Chondrocyte (in vitro differentiated cells): ENCODE measurements at places on chromosomes 4 and X. TPM values are rescaled to one million over a fixed set of nuclear protein-coding genes. Genes with fewer than 3 reads are reported as not detected.

Gene HMGN5
- 1.1 to 6.5 TPM (median 1.7 TPM) in 3 replicates for total RNA-seq

Gene GAGE12H
- total RNA-seq = not detected in 3 replicates

Gene FAAH2
- total RNA-seq = 0.31 to 1.2 TPM (median 0.50 TPM) in 3 replicates

Gene USP17L13
- total RNA-seq = not detected in 3 replicates

Gene CYP2U1
- total RNA-seq = 14.0 to 16.9 TPM (median 16.4 TPM) in 3 replicates

Gene SERTM2
- not detected in 3 replicates for total RNA-seq

Gene MYL5
- total RNA-seq = 22.8 to 26.5 TPM (median 25.6 TPM) in 3 replicates

Gene RPS3A
- 1,042 to 1,173 TPM (median 1,077 TPM) in 3 replicates for total RNA-seq

Gene IL3RA
- 0.23 to 0.47 TPM in 2 of 3 replicates, not detected in the other for total RNA-seq

Gene HSFX3
- not detected in 3 replicates for total RNA-seq

Gene PHOX2B
- total RNA-seq = not detected in 3 replicates

Gene SLC49A3
- 0.85 to 1.3 TPM (median 0.89 TPM) in 3 replicates for total RNA-seq

DNA sequence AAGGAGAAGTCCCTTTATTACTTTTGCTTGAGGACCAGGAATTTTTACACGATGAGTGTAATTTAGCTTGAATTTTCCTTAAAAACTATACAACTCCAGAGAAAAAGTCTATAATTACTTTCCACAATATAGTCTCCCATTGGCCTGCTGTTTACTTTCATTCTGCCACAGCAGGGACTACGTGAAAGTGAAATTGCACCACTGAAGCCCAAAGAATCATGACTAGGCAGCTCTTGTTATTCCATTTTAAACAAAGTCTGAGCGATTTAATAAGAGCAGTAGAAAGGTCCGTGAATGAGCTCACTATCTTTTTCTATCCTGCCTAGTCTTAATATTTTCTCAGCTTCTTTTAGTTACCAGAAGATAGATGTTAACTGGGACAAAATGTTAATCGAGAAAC, 68.6 kb downstream of the ADGRG4 start:
- H3K27me3 ChIP-seq = peaks cover 8% of the 10 kb centered on the region
- H3K4me3 ChIP-seq = no peak overlapping the region
- no peak for DNase-seq

DNA sequence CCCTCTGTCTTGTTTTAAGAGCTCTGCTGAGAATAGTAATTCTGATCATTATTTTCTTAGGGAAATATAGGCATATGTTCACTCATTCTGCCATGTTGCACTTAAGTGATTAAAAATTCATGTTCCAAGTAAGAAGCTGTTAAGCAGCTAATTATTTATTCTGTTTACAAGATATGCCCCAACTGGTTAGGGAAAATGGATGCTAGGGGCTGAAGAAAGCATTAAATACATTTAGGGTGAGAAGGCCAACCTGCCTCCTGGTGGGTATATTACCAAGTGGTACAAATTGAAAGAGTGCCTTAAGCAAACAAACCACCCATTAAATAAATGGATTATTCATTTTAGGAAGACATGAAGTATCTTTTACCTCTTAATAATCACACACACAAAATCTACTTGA, 392.6 kb upstream of the EPHA5 start:
- no peaks in the 10 kb centered on the region for H3K36me3 ChIP-seq
- H3K27ac ChIP-seq = no peak overlapping the region
- H3K27me3 ChIP-seq = no peaks in the 10 kb centered on the region
- peaks cover 36% of the 10 kb centered on the region for H3K4me1 ChIP-seq
- H3K4me3 ChIP-seq = no peak overlapping the region

DNA sequence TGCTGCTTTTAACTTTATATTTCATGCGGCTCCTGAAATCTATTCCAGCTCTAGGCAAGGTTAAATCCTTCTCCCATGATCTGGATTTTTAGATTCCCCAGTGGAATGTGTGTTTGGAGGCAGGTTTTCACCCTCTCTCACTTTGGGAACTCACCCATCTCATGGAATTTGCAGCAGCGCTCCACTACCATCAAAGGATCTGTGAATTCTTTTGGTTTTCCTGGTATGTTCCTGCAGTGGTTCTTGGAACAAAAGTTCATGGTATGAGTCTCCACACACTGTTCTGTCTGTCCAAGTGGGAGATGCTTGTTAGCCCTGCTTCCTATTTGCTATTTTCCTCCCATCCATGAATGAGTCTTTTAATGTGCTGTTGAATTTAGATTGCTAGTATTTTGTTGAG, 14.0 kb downstream of the APOOL start:
- H3K4me1 ChIP-seq = peaks cover 21% of the 10 kb centered on the region
- peak overlapping the region; percentile 84 for H3K27ac ChIP-seq
- peaks cover 2% of the 10 kb centered on the region for H3K36me3 ChIP-seq
- no peak overlapping the region for H3K4me3 ChIP-seq
- DNase-seq = no peak

GRCh38 chrX:120290107-120290506, 21.2 kb downstream of the TMEM255A start:
- no peaks in the 10 kb centered on the region for H3K27me3 ChIP-seq
- no peak overlapping the region for H3K27ac ChIP-seq
- H3K4me3 ChIP-seq = no peak overlapping the region
- H3K36me3 ChIP-seq = no peaks in the 10 kb centered on the region
- DNase-seq = no peak

GRCh38 chrX:64976673-64977040, 407 bp upstream of the ZC4H2 start:
- H3K27ac ChIP-seq = no peak overlapping the region
- no peaks in the 10 kb centered on the region for H3K36me3 ChIP-seq
- H3K27me3 ChIP-seq = no peaks in the 10 kb centered on the region
- H3K4me3 ChIP-seq = peak overlapping the region; percentile 81
- H3K4me1 ChIP-seq = peaks cover 5% of the 10 kb centered on the region

DNA sequence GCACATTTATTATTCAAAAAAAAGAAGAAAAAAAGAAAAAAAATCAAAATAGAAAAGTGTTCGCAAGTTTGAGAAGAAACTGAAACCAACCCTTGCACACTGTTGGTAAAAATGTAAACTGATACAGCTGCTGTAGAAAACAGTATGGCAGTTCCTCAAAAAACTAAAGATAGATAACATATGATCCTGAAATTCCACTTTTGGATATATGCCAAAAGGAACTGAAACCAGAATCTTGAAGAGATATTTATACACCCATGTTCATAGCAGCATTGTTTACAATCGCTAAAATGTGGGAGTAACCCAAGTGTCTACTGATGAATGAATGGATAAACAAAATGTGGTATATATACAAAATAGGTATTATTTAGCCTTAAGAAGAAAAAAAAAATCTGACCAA, 155.4 kb downstream of the TBCK start:
- no peaks in the 10 kb centered on the region for H3K27me3 ChIP-seq
- peaks cover 23% of the 10 kb centered on the region for H3K36me3 ChIP-seq
- H3K27ac ChIP-seq = no peak overlapping the region
- DNase-seq = no peak
- no peak overlapping the region for H3K4me3 ChIP-seq
- H3K4me1 ChIP-seq = peaks cover 8% of the 10 kb centered on the region

- no peak for DNase-seq
- no peaks in the 10 kb centered on the region for H3K27me3 ChIP-seq
Measured at GRCh38 chr4:55214172-55214571, 88.8 kb upstream of the KDR start.

DNA sequence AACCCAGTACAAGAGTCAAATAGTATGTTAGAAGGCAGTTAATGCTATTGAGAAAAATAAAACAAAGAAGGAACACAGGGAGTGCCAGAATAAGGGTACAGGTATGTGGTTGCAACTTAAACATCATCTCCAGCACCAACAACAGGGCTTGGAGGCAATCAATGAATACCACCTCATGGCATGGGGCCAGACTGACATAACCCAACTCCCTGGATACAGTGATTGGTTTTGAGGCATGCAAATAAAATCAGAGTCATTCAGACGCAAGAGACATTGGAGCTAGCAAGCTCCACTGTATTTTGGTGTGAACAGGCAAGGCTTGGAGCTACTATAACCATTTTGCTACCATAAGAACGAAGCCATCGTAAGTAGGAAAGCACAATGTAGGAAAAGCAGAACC, 56.7 kb downstream of the PPP3CA start:
- peaks cover 37% of the 10 kb centered on the region for H3K4me1 ChIP-seq
- H3K27ac ChIP-seq = no peak overlapping the region
- no peaks in the 10 kb centered on the region for H3K27me3 ChIP-seq
- no peak overlapping the region for H3K4me3 ChIP-seq

DNA sequence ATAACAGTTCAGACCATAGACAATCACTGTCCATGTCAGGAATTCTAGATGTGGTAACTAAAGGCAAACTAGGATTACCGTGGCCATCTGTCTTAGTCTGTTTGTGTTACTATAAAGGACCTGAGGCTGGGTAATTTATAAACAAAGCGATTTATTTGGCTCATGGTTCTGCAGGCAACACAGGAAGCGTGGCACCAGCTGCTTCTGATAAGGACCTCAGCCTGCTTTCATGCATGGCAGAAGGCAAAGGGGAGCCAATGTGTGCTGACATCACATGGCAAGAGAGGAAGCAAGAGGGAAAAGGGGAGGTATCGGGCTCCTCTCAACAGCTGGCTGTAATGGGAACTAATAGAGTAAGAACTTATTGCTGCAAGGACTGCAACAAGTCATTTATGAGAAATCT, 376.7 kb downstream of the GPM6A start:
- DNase-seq = no peak
- no peak overlapping the region for H3K4me3 ChIP-seq
- no peaks in the 10 kb centered on the region for H3K4me1 ChIP-seq
- no peak overlapping the region for H3K27ac ChIP-seq
- H3K36me3 ChIP-seq = no peaks in the 10 kb centered on the region

DNA sequence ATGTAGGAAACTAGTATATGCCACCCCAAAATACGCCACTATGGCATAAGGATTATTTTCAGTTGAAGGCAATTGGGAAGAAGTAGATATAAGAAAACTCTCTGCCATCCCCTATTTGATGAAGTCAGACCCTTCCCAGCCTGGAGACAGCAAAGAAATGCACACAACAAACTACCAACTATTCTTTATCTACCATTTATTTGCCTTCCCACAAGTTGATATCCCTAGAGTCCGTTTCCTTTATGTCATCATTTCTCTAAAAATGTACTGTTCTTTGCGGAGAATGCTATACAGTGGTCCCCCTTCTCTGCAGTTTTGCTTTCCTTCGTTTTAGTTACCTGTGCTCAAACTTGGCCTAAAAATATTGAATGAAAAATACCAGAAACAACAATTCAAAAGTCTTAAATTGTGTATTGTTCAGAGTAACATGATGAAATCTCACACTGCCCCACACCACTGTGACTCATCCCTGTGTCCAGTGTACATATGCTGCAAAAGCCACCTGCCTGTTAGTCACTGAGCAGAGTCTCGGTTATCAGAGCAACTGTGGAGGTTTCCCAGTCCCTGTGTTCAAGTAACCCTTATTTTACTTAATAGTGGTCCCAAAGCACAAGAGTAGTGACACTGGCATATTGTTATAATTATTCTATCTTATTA, 152.3 kb downstream of the WDFY3 start:
- H3K27me3 ChIP-seq = no peaks in the 10 kb centered on the region
- DNase-seq = no peak
- H3K36me3 ChIP-seq = peaks cover 10% of the 10 kb centered on the region
- H3K4me1 ChIP-seq = peaks cover 10% of the 10 kb centered on the region
- H3K27ac ChIP-seq = peak overlapping the region; percentile 96

DNA sequence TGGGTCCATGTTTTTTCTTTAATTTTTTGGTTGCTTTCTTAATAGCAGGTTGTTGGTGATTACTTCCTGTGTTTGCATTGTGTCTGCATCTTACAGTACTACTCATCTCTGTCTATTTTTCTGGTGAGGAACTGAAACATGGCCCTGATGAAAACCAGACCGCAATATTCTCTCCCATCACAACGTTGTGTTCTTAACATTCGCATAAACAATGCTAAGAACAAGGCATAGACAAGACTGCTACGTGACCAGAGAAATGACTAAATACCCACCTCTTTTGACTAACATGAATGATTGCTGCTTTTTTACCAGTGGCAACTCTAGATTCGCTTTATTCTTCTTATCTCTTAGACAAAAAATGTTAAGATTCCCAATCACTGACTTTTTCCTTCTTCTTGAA, 179.1 kb downstream of the GC start:
- H3K27me3 ChIP-seq = no peaks in the 10 kb centered on the region
- peaks cover 67% of the 10 kb centered on the region for H3K4me1 ChIP-seq
- DNase-seq = no peak

- no peak overlapping the region for H3K27ac ChIP-seq
- H3K4me1 ChIP-seq = peaks cover 4% of the 10 kb centered on the region
- H3K4me3 ChIP-seq = no peak overlapping the region
- no peaks in the 10 kb centered on the region for H3K36me3 ChIP-seq
Measured at GRCh38 chrX:153525451-153525850, 8.0 kb downstream of the ATP2B3 start.

DNA sequence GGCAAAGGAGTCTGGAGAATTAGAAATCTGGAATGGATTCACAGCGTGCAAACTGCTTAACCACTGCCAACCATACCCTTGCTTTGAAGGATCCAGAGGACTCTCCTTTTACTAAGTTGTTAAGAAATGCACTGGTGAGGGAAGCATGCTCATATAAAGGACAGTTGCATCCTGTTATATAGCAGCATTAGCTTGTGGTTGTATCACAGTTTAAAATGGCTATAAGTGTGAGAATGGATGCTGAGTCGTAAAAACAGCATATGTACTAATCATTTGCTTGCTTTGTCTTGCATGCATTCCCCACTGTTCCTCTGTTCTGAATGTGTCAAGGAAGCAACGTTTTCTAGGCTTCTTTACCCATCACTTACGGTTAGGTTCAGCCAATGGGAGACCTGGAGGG, 101.1 kb downstream of the CXCL13 start:
- no peak overlapping the region for H3K4me3 ChIP-seq
- no peaks in the 10 kb centered on the region for H3K27me3 ChIP-seq
- no peak overlapping the region for H3K27ac ChIP-seq
- DNase-seq = no peak

DNA sequence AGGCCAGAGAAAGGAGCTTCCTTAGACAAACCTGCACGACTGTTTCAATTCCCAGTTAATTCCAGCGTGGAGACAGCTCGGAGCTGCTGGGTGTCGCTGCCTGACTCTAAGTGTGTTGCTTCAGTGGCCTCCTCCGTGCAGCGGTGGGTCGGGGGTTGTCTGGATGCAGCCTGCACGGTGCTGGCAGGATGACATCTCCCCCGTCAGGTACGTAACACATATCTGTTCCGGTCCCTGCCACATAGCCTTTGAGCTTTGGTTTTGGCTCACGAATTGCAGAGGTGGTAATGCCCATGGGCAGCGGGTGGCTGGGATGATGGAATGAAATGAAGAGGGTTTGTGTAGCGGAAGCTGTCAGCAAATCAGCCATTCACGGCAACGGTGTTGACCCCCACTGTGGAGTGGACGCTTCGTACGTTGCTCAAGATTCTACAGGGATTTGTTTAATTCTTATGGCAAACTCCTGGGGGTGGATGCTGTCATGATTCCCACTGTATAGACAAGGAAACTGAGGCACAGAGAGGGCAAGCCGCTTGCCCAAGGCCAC, 33.7 kb upstream of the HMX1 start:
- H3K4me1 ChIP-seq = peaks cover 8% of the 10 kb centered on the region
- no peak overlapping the region for H3K27ac ChIP-seq
- H3K36me3 ChIP-seq = peaks cover 4% of the 10 kb centered on the region
- H3K4me3 ChIP-seq = no peak overlapping the region
- peak; percentile 59 for DNase-seq
